ENCODE measurements at places on chromosomes 11 and 22.

- DNase-seq: no peak
Observed at GRCh38 chr11:120285256-120285655, 39.8 kb upstream of the TLCD5 start.

GRCh38 chr11:13216711-13217075, 60.9 kb upstream of the BMAL1 start:
- no peak for DNase-seq

DNA sequence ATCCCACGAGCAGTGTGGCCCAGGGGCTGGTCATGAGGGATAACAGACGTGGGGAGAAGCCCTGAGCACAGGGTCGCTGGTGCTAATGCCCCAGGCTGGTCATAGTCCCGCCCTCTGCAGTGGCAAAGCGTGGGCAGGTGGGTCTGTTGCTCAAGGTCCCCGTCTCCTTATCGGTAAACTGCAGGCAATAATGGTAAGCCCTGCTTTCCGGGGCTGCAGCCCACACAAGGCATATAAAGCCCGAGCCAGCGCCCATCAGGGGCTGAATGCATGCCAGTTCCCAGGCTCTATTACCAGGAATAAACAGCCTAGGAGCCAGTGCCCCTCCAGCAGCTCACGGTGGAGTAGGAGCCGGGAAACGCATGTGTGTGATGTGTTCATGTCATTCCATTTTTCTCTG, 261.0 kb downstream of the BRD1 start:
- no peak for DNase-seq

GRCh38 chr11:86421946-86422345, 47.3 kb downstream of the CCDC81 start:
- no peak for DNase-seq

GRCh38 chr11:19939415-19939929, 220.8 kb downstream of the DBX1 start:
- no peak for DNase-seq

GRCh38 chr11:92969634-92970347, at the start of gene MTNR1B:
TSS of gene MTNR1B (plus strand) at chr11:92969651. CDS start at chr11:92969726, 75 bp downstream.
- no peak for DNase-seq

GRCh38 chr11:104907521-104908185, 9.4 kb upstream of the CASP12 start:
- no peak for DNase-seq

DNA sequence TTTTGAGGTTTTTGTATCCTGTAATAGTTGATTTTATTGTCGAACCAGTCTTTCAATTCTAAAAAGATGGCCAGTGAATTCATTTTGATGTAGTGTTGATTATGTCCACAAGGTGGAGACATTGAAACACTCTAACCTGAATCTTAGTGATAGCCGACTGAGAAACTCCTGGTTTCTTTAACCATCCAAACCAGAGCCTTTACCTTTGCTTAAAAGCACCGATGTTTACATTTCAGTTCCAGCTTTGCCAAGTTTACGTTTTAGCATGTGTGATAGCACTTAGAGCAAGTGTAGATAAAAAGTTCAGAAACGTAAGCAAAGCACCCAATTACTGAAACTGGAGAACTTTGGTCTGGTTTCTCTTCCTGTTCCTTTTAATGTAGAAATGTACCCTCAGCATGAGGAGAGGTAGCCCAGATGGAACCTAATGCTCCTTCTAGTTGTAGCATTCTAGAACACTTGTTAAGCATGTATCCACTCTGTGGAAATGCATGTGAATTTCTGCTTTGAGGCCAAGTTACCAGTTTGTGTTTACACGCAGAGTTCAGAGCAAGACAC, 208.6 kb downstream of the DBX1 start:
- no peak for DNase-seq

GRCh38 chr11:34356130-34356529, 1.7 kb downstream of the ABTB2 start:
- DNase-seq: no peak

- no peak for DNase-seq
Observed at GRCh38 chr22:46087816-46088277, 62.5 kb upstream of the PPARA start.

DNA sequence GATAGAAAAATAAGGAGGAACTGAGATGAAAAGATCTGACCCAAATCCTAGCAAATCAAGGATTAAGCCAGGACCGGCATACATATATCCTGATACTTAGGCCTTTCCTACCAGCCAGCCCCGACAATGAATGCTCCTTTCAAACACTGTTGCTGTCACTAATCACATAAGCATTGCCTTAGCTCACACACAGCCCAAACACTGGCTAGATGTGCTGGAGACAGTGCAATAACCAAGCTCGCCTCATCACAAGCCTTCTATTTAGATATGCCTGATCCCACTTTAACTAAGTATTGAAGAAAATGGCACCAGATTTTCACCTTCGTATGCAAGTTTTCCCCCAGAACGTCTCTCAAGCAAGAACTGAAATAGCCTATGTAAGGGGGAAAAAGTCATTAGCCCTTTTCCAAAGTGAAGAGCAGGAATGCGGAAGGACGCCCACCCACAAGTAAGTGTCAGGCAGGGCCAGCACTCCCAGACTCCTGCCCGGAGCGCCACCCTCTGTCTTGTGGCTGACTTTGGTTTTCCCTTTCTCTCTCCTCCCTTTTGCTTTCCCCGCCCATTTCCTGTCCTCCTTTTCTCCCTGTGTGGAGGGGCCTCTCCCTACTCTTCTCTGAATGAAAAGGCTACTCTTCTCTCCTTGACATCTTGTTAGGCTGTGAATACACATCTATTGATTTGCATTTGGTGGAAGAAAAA, 8.9 kb upstream of the OPCML start:
- no peak for DNase-seq

- no peak for DNase-seq
Observed at GRCh38 chr11:100445231-100445735, 241.8 kb upstream of the ARHGAP42 start.

- DNase-seq: no peak
Observed at GRCh38 chr11:77776455-77776854, 44.1 kb downstream of the RSF1 start.

DNA sequence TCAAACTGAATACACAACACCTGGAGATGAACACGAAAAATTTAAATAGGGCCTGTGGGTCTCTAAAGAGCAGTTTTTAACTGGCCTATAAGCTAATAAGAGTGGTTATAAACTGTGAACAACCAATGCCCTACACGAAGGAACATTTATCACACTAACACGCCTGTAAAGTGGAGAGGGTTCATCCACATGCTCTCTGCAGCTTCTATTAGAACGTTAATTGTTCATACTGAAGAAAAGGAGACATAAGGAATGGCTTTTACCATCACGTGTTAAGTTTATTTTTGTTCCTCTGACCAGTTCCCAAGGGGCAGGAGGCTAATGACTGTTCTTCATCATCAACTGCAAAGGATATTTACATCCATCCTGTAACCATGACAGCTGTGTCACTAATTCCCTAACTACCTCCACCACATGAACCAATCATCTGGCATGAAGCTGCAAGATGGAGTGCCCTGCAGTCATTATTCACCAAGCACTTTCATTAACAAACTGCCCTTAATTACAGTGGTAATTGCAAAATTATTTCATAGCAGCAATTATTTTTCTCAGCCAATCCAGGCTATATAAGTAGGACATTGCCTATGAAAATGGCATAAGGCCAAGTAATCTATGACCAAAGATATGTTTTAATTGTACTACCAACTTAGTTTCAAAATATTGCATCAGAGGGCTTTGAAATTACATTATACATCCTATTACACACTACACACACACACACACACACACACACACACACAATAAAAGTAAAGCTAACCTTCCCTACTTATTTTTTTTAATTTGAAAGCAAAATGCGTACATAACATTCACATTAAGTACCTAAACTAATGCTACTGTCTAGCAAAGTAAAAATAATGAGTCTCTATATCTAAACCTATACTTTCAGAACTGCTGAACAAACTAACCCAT, 186.7 kb downstream of the CADM1 start:
- DNase-seq: no peak

GRCh38 chr11:56898856-56899255, 89.9 kb upstream of the OR5AK2 start:
- DNase-seq: no peak

- no peak for DNase-seq
Observed at GRCh38 chr22:45843986-45844385, 133.0 kb downstream of the WNT7B start.
